ENCODE measurements at places on chromosomes 3 and 15.

DNA sequence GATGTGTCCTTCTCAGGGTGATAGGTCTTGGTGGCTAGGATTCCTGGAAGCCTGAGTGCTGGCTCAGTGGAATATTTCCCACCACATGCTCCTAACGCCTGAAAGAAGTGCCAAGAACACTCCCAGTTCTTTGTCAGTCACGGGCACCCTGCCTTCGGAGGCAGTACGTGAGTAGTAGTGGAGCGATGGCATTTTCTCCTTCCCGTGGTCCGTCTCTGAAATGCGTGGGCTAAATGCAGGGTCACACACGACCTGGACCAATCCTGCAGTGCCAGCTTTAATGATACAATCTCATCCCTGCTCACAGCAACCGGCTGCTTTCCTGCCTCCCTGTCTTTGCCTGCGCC lies 14.5 kb downstream of the H1-8 start:
- DNase-seq: no peak

- no peak for DNase-seq
Measured at GRCh38 chr3:180743813-180744590, 64.7 kb upstream of the CCDC39 start.

DNA sequence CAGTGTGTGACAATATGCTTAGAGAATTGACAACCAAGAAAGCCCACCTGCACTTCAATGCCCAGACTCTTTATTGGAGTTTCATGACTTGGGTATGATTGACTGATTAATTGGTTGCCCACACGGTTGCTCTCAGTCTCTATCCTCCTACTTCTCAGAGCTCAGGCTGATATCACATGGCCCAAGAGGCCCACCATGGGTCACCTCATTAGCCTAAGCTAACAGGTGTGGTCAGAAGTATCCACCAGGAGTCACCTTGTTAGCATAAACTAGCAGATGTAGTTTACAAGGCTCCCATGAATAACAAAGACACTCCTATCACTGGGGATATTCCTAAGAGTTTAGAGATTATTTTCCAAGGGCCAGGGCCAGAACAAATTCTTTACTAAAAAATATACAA lies 120.2 kb upstream of the MBNL1 start:
- DNase-seq: no peak

DNA sequence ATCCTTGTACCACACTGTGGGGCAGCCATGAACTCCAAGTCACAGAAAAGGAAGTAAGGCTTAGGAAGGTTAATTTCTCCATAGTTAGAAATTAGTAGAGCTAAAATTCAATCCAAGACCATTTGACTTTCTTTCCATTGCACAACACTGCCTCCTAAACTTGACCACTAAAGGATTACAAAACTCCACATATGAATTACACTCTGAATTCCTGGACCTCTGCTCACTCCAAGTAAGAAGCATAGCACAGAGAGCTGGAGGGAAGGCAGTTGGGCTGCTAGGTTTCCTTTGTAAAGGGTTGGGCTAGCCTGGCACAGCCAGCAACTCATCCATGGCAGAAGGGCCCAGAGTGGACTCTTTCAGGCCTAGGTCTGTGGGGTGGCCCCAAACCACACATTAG lies 134.4 kb downstream of the MYLK start:
- DNase-seq: no peak

DNA sequence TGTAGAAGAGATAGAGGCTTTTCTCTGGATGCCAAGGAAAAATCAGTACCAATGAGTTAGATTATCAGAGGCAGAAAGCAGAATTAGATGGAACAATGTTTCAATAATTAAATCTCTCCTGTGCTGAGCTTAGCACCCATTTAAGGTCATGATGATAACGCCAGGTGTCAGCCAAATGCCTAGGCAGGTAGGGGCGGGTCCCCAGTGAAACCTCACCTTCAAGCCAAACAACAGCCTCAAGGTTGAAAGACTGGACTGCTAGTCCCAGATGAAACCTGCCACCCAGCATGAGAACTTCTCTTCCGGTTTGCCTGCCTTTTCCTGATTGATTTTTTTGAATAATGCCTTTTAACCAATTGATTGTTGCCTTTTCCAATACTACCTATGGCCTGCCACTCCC lies 363.0 kb downstream of the PLOD2 start:
- DNase-seq: no peak

DNA sequence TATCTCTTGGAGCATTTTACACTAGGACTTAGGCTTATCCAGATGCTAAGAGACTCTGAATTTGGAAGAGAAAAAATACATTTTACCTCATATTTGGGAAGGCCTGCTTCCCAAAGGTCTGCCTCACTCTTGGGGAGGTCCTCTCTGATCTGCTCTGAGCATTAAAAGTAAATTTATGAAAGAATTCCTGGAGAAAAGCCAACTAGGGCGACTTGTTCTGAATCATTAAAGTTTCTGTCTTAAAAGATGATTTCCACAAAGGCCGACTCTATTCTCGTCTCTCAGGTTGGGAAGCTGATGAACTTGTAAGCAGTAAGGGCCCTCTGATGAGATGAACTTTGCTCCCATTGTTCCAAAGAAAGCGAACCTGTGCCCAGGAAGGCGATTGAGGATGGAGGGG lies 48.7 kb upstream of the HES1 start:
- DNase-seq: no peak

- no peak for DNase-seq
Measured at GRCh38 chr3:23845326-23846216, 39.8 kb downstream of the UBE2E1 start.

GRCh38 chr15:79923515-79924169 lies 26.8 kb upstream of the MTHFS start:
- DNase-seq: peak; percentile 72

DNA sequence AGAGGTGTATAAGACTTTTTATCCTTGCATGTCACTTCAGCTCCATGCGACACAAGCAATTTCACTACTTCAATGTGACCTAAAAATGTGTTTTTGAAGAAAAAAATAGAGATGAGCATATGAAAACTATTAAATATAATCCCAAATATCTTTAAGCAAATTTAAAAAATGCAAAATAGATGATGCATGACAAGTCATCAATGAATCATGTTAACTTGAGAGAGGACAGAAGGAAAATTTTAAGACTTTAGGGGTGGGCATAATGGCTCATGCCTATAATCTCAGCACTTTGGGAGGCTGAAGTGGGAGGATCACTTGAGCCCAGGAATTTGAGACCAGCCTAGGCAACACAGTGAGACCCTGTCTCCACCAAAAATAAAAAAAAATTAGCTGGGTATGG lies 73.3 kb downstream of the ANKRD28 start:
- DNase-seq: no peak

DNA sequence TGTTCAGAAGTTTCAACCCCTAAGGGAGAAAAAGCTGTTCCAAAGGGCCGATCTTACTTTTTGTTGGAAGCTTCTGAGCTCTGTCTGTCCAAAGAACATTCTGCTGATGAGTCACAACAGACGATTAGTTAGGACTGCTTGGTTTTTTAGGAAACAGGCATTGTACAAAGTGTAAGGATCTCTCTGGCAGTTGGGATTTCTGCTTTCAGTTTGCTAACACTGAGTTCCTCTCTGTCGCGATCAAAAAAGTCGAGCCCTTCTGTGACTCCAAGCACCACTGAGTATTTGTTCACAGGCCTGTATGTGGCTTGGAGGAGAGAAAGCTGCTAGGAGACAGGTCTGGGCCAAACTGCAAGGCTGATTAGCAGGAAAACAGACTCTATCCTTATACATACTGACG lies 91.8 kb upstream of the PFN2 start:
- DNase-seq: no peak

DNA sequence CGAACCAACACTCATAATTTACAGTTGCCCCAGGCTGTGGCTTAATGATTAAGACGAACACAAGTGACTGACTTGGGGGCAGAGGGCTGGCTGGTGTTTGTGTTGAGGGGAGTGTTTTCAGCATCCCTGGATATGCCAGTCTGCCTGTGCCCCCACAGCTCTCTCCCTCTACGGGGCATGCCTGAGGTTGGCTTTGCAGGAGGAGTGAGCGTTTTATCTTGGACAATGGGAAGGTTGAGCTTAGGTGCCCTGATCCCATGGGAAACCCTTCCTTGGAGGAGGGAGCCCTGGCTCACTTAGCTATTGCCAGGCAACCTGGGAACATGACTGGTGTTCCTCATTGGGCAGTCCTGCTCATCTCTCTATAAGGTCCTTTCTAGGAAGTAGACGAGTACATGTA lies 17.6 kb downstream of the FAM107A start:
- no peak for DNase-seq

DNA sequence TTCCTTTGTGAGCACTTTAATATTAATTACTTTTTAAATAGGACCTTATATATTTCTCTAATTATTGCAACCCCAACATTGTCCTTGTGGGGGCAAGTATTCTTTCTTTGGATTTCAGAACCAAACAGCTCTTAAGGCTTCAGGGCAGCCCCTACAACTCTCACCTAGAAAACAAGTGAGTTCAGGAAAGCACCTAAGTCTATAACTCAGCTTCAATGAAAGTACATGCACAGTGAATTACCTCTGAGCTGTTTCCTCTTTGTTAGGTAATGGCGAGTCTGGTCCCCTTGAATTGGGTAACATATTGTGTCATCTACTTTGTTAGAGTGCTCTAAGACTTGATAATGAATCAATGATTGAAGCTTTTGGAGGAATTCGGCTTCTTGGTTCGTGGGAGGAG lies 545.7 kb downstream of the NLGN1 start:
- no peak for DNase-seq

- no peak for DNase-seq
Measured at GRCh38 chr15:99554880-99555488, 10.8 kb upstream of the MEF2A start.

GRCh38 chr3:55797775-55798174 lies 310.7 kb upstream of the WNT5A start:
- DNase-seq: no peak

DNA sequence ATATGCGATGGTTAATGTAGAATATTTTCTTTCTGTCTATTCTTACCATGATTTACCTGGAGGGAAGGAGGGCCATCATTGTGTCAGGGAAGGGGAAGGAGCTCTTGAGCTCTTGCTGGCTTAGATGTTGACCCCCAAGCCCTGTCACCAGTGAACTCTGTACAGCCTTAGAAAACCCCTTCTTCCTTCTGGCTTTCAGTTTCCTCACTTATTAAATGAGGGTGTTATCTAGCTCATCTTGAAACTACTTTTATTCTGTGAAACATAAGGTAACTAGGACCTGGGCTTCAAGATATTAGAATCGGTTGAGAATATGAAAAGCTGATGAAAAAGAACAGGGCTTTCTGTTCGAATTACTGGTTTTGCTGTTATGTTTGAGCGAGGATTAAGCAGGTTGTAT lies 25.1 kb upstream of the UTS2B start:
- no peak for DNase-seq

DNA sequence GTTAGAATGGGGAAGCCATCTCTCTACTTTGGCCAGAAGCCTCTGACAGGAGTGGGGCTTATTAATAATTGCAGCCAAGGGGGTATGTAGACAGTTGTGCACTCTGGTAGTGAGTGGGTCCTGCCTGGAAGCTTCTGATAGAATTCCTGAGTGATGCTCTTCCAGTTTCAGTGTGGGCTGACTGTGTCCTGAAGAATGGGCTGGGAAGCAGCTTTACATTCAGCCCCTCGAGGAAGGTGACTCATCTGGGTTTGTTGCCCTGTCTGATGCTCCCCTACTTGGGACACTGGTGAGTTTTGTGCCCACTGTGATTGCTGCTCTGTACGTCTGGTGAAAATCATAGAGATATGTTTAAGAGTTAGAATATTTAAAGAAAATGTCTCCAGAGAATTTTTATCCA lies 444.7 kb upstream of the RBMS3 start:
- DNase-seq: no peak

DNA sequence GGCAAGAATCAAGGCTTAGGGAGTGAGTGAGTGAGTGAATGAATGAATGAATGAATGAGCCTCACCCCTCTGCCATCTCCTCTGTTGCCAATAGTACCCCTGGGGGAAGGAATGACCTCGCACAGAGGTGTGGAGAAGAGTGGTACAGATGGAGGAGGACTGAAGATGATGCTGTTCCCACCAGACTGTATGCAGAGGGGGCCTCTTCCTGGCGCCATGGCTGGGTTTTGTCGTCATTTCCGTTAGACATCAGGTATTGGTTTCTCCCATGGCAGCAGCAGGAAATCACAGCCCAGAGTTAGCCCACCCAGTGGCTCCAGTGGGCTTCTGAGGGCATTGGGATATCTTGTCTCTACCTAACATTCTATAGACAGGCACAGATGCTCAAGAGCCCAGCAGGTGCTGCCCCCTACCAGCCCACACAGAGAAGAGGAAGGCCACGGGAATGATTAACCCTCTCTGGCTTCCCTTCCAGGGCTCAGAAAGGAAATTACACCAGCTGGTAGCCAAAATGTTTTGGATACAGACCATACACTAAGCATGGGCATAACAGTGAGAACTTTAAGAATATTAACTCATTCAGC lies 109.8 kb upstream of the SLC6A11 start:
- no peak for DNase-seq

DNA sequence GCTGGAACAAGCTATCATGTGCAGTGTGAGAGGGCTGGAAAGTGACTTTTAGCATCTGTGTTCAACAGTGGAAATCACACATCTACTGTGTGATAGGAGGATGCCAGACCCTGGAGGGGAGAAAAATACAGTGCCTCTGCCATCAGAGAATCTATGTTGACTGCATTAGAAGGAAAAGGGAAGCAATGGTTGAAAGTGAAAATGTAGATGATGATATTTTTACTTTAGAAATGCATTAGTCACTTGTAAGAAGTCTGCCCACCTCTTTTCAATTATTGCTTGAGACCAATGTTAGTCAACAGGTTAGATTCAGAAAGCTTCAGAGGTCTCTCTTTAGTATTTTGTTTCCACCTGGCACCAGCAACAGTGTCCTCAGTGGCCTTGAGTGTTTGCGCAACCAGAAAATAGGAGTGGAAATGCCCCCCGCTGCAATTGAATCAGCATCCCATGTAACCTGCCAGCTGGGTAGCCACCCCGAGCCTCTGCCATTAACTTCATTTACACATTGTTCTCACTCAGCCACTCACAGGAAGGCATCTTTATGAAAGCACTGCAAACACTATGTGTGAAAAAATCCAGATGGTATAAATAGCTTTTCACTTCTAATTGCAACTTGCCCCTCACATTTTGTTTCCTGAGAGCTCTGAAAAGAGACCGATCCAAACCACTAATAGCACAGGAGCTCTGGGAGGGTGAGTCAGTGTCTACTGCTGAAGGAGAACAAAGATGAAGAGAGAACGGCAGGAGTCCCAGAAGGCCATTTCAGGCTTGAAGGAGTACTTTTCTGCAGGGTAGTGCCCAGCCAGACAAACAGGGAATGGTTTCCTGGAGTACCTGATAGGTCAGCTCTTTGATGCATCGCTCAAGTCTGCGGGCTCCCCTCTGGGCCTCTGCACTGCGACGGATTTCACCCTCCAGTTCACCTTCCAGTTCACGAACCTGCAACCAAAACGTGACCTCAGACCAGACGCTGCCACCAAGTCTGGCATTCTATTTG lies 92.1 kb downstream of the HHLA2 start:
- DNase-seq: no peak

GRCh38 chr3:53200501-53201498 lies 39.8 kb downstream of the PRKCD start:
- no peak for DNase-seq

GRCh38 chr3:122003112-122003511 lies 18.9 kb downstream of the ILDR1 start:
- DNase-seq: no peak

Data from caudate nucleus (tissue), 63 donors.